ENCODE measurements at places on chromosomes 13 and 19.

- no peak for DNase-seq
These were observed 153.6 kb upstream of the GPR12 start for GRCh38 chr13:26914148-26914547.

DNA sequence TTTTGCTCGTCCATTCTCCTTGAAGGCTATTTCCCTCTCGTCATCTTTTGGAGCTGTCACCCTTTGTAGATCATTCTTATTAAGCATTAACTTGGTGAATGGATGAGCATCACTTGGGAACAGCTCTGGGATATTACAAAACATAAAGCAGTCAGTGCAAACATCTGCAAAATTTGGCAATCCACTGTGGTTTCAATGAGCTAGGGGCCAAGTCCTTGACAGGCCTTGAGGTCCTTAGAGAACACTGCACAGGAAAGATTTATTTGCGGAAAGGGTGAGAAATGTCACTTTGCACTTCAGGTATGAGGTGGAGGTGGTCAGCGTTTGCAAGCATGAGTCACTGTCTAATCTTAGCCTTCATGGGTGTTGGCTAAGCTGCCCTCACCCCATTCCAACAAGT lies 239.7 kb upstream of the MAB21L1 start:
- no peak for DNase-seq

- DNase-seq, result no peak
These were observed 1528.6 kb upstream of the SLC10A2 start for GRCh38 chr13:104594806-104595205.

DNA sequence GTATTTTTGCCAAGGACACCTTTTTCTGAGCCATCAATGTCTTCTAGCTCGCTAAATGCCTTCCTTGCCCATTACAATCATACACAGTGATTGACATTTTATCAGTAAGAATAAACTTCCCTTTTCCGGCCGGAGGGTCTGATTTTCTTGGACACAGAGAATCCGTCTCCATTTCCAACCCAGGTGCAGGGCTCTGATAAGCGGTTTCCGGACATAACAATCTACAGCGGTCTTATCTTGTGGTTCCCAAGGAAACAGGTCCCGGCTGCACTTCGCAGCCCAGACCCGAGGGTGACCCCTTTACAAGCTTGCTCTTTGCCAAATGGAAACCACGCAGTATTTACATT lies 5.1 kb upstream of the ZNF77 start:
- peak; percentile 51 for DNase-seq

DNA sequence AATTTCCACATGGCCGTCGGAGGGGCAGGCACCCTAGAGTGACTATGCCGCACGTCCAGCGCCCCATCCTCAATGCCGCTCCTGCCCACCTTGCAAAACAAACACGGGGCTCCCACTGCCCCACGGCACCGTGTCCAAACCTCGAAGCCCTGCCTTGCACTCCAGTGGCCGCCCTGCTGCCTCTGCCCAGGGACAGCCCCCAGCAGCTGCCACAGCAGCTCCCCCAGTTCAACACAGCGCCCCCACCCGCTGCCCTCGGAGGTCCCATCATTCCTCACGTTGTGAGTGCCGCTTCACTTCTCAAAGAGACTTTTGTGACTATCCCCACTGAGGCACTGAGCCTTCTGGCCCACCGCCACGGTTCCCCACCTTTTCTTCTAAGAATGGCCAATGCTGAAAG lies 22.3 kb upstream of the TMEM160 start:
- DNase-seq, result no peak

GRCh38 chr19:3670796-3671679 lies 29.2 kb downstream of the PIP5K1C start:
- no peak for DNase-seq

- no peak for DNase-seq
These were observed 350.7 kb downstream of the LMO7 start for GRCh38 chr13:75986818-75987217.

DNA sequence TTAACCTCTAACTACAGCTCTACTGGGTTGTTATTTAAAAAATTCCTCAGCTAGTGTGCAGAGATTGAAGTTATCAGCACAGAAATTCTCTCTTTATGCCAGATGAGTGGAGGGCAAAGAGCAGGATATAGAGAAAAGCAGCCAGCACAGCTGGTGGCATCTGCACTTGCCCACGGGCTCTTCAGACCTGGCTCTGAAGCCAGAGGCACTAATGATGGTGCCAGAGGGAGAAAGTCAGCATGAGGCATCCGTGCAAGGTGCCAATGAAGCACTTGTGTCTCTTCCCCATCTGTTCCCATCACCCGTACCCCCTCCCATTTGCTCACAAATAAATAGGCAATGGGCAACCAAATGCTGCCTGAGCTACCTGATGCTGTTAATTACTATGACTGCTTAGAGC lies 138.9 kb downstream of the OLFM4 start:
- peak; percentile 98 for DNase-seq

DNA sequence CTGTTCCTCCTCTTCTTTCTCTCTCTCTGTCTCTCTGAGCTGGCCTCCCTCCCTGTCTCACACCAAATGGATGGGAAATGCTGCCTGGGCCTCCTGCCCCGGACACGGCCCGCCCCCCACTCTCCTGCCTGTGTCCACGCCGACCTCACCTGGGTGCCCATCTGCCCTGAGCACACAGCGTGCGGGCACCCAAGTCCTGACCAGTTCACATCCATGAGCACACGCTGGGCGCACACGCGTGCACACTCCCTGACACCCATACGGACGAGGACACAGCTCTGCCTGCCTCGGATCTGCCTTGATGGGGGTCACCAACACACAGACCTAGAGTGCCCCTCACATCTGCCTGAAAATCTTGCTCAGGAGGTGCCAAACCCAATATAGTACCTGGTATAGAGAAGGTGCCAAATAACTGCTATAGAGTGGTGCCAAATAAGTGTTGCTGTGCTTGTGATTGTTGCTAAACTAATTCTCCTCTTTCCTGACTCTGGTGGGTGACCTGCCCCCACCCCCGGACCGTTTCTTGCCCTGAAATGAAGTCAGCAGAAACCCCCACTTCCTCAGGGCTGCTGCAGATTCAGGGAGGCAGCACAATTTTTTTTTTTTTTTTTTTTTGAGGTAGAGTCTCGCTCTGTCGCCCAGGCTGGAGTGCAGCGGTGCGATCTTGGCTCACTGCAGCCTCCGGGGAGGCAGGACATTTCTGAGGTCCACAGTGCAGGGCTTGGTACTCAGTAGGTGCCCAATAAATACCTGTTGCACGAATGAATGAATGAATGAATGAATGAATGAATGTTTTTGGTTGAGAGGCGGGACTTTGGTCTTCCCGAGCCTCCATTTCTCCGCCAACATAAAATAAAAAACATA lies 4.6 kb downstream of the NFIC start:
- no peak for DNase-seq

DNA sequence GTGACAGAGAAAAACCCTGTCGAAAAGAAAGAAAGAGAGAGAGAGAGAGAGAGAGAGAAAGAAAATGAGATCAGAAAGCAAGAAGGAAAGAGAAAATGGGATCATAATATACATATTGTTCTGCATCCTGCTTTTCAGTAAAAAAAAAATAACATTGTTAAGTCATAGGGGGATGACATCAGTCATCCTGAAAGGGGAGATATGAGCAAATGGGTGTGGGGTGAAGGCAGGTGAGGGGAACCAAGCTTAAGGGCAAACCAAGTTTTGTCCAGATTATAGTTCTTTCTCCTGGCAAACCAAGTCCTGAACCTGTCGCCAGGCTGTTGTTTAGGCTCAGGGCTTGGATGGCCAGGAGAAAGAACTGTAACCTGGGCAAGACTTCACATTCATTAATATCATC lies 92.6 kb upstream of the TMTC4 start:
- no peak for DNase-seq

GRCh38 chr19:35882114-35882832 lies 13.9 kb downstream of the APLP1 start:
- DNase-seq, result peak; percentile 94

DNA sequence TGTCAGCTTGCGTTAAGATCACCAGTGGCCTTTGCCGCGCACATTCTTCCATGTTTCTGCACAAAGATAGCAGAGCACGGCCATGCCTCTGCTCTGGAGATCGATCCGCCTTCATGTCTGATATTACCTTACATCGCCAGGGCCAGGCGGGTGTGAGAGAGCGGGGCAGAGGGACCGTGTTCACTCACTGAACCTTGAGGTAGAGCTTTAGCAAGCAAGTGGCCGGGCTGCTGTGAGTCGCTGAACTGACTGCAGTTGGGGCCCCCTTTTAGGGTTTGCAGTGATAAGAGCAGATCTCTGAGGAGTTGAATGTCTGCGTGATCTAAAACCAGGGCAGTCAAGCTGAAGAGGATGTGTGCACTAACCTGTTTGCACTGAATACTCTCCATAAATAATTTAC lies 275.4 kb upstream of the OBI1 start:
- DNase-seq, result no peak

DNA sequence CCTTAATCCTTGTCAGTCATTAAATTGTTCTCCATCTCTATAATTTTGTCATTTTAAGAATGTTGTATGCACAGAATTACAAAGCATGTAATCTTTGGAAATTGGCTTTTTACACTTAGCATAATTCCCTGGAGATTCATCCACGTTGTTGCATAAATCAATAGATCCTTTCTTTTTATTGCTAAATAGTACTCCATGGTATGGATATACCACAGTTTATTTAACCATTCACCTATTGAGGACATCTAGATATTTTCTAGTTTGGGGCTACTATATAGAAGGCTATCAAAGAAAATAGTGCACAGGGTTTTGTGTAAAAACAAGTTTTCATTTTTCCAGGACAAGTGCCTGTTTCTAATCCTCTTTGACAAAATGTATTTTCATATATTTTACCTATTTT lies 523.6 kb upstream of the KLF12 start:
- no peak for DNase-seq

DNA sequence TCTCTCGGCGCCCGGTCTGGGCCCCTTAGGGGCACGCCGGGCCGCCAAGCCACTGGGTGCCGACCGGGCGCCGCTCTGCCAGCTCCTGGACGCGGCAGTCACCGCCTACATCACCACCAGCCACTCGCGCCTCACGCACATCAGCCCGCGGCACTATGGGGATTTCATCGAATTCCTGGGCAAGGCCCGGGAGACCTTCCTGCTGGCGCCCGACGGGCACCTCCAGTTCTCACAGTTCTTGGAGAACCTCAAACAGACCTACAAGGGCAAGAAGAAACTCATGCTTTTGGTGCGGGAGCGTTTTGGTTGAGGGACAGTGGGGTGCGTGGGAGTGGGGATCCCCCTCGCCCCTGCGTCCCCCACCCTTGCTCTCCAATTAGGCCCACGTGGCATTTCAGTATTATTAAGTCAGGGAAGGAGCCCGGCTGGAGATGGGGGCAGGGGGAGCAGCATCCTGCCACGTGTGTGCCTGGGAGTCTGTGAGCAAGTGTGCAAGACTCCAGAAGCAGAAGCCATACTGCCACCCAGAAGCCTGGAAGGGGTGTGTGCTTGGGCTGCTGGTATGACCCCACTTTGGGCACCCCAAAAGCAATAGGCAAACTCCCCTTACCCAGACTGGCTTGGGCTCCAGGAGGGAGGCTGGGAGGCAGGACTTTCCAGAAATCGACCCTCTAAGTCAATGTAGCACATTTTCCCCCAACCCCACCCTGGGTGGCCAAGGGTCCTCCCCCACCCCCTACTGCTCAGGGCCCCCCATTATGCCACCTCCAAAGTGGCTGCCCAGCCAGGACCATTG lies 35.7 kb downstream of the ZSWIM4 start:
- no peak for DNase-seq

DNA sequence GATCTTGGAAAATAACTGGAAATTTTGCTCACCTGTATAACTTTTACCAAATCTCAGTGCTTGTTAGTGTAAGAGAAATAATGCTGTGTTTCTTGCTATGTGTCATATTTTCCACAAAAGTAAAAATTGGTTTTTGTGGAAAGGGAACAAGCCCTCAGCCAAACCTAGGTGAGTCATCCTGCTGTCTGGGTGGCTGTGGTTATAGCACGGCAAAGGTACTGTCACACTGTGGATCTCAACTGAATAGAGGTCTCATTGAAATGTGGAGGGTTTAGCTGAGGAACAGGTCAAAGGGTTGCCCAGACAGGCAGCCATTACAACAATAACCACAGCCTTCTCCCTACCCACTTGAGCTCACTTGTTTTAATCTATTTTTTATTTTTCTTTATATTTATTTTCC lies 338.8 kb upstream of the DACH1 start:
- no peak for DNase-seq

- DNase-seq, result no peak
These were observed at the start of gene CEACAM1 for GRCh38 chr19:42528354-42529247. Gene CEACAM1 (minus strand): TSS chr19:42528481. CDS start chr19:42528374, 107 bp downstream.

DNA sequence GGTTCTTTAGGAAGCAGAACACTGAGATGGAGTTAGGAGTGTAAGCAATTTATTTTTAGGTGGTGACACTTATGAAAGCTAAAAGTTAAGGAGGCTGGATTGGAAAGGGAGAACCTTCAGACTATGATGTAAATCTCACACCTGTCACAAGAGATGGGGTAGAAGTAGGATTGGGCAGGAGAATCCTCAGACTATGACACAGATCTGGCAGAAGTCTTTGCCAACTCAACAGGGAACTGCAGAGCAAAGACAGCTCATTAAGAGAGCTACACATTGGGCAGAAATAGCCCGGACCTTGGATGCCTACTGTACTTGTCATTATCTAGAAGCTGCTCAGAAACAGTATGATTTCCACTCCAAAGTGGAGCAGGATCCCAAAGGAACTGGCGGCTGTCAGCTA lies 134.4 kb downstream of the DNAJC15 start:
- DNase-seq, result no peak

DNA sequence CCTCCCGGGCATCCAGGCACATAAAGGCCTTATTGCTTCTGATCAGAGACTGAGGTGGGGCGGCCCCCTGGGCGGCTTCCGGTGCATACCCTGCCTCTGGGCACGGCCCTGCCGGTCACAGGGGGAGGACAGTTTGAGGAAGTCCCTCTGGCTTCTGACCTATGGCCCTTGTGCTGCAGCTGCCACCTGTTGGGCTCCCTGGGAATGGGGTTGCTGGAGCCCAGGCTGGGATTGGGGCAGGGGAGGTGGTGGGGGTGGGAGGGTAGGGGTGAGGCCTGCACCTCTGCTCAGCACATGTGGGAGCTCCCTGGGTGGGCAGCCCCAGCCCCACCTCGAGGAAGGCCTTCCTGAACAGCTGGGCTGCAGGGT lies 10.7 kb downstream of the ANO8 start:
- DNase-seq, result no peak

- DNase-seq, result no peak
These were observed 1.6 kb upstream of the CLEC11A start for GRCh38 chr19:50721441-50722137.

DNA sequence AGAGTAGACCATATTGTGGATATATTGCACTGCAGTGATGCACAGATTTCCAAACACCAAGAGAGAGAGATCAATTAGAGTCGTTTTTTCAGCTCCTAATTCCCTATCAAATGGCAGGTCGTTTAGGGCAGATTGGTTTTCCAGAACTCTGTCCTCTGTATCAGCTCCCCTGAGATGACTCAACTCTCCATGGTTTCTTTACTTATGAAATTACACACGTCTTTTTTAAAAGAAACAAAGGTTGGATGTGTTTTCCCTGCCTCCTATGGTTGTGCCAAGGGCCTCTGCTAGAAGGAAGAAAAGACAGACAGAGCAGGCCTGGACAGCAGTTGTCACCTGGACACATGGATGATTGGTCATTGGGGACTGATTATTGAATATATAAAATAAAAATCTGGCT lies 478.1 kb upstream of the NBEA start:
- no peak for DNase-seq
